ENCODE measurements at places on chromosomes 7 and 10. TPM values are rescaled to one million over a fixed set of nuclear protein-coding genes. Genes with fewer than 3 reads are reported as not detected.
A peak's percentile ranks its signal among the peaks of the same experiment; 100 is the strongest.

FAM24B gene
- total RNA-seq: 0.89 TPM

- no peaks in the 10 kb centered on the region for H3K4me1 ChIP-seq
- H3K36me3 ChIP-seq: no peaks in the 10 kb centered on the region
- H3K27me3 ChIP-seq: no peaks in the 10 kb centered on the region
- no peak overlapping the region for H3K27ac ChIP-seq
Observed at GRCh38 chr7:68321776-68322496, 1276.3 kb upstream of the AUTS2 start.

NPFFR1 gene
- total RNA-seq: not detected

NPC1L1 gene
- total RNA-seq: 2.7 TPM

GRCh38 chr10:13847201-13847631 is 260.5 kb downstream of the PRPF18 start:
- no peaks in the 10 kb centered on the region for H3K4me1 ChIP-seq
- DNase-seq: peak; percentile 80
- H3K36me3 ChIP-seq: no peaks in the 10 kb centered on the region
- H3K27ac ChIP-seq: no peak overlapping the region
- H3K4me3 ChIP-seq: no peak overlapping the region
